NB4 (cell line): ENCODE measurements at places on chromosomes 3 and 15.

DNA sequence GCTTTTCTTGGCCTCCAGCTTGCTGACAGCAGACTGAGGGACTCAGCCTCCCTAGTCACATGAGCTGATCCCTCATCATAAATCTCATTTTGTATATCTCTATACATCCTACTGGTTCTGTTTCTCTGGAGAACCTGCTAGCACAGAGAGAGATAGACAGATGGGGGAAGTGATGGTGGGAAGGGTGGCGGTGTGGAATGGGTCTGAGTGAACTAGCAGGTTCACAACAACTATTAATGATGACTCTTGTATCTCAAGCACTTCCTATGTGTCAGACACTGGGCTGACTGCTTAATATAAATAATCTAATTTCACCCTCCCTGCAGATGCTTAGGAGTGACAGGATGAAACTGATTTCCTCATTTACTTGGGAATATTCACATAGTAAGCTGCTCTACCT, 106.9 kb upstream of the TLE3 start:
- DNase-seq: no peak

DNA sequence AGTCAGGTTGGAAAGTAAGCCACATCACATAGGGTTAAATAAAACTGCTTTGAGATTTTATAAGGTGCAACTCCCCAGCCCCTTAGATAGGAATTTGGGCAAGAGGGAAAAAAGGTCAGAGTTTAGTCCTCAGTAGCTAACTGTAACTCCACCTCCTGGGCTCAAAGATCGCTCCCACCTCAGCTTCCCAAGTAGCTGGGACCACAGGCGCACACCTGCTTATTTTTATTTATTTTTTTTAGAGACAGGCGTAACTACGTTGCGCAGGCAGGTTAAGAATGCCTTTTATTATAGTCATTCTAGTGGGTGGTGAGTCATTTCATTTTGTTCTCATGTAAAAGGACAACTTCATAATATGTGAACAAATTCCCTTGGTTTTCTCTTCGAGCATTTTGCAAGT, 14.7 kb downstream of the TM2D3 start:
- no peak for DNase-seq

GRCh38 chr3:11774296-11774877, 72.3 kb downstream of the TAMM41 start:
- peak; percentile 43 for DNase-seq

GRCh38 chr15:63490345-63491034, 13.9 kb upstream of the USP3 start:
- peak; percentile 89 for DNase-seq

DNA sequence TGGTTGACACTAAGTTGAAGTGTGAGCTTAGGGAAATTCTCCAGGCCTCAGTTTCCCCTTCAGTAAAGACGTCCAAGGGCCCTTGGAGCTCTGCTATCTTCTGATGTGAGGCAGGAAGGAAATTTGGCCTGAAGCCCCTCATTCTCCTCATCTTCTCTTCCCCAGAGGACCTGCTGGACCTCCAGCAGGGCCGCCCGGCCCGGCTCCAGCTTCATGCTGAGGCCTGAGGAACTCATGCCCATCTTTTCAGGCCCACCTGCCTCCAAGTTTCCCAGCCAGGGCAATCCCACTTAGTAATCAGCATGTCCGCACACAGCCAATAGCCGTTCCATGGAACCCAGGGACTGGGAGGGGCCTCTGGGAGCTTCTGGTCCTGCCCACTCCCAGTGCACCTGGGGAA, 4.0 kb downstream of the LRRC15 start:
- no peak for DNase-seq

- DNase-seq: no peak
Measured at GRCh38 chr3:43017004-43017403, 37.9 kb downstream of the GASK1A start.

DNA sequence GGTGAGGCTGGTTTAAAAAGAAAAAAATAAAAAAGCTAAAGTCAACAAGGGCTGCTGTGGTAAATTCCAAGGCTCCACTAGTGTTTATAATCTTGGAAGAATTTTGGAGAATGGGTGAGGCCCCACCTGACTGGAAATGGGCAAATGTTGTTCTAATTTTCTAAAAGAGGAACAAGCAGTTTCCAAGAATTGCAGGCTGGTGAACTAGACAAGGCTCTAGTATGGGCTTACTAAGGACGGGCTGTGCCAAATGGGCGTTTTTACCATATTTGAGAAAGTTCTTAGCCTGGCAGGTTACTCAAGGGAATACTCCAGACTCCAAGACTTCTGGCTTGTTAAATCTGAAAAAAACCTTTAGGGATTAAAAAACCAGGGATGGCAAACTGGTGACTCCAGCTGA, 67.0 kb upstream of the ABHD2 start:
- no peak for DNase-seq

GRCh38 chr15:74616366-74616939, 817 bp downstream of the CLK3 start:
- DNase-seq: peak; percentile 77

DNA sequence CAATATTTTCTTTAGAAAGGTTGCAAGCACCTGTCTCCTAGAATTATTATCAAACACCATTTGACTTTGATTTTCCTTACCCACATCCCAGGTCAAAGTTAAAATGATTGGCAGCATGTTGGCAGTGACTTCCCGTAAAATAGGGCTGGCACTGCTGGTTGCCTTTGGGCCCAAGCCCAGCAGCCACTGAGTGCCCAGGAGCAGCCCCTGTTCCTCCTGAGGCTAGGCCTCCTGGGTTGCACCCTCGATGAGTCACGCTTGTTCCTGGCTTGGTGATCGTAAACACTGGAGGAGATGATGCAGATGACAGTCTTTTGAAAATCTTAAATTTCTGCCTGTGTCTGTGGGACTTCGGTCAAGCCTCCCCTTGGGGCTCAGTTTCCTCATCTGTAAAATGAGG, 290.0 kb downstream of the TLE3 start:
- peak; percentile 77 for DNase-seq

GRCh38 chr15:42504631-42505030, 9.2 kb downstream of the SNAP23 start:
- DNase-seq: no peak

DNA sequence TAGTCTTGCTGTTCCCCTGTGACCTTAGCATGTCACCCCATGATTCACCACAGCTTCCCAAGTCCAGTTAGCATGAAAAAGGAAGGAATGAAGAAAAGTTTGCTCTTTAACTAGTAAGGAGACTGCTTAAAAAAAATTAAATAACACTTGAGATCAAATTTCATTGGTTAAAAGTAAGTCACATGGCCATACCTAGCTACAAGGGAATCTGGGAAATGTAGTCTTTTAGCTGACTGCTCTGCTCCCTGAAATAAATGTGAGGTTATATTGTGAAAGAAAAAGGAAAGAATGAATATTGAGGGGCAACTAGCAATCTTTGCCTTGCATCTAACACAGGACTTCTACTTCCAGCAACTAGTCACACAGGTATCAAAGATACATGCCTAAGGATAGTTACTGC, 84.7 kb upstream of the LRRN1 start:
- no peak for DNase-seq

DNA sequence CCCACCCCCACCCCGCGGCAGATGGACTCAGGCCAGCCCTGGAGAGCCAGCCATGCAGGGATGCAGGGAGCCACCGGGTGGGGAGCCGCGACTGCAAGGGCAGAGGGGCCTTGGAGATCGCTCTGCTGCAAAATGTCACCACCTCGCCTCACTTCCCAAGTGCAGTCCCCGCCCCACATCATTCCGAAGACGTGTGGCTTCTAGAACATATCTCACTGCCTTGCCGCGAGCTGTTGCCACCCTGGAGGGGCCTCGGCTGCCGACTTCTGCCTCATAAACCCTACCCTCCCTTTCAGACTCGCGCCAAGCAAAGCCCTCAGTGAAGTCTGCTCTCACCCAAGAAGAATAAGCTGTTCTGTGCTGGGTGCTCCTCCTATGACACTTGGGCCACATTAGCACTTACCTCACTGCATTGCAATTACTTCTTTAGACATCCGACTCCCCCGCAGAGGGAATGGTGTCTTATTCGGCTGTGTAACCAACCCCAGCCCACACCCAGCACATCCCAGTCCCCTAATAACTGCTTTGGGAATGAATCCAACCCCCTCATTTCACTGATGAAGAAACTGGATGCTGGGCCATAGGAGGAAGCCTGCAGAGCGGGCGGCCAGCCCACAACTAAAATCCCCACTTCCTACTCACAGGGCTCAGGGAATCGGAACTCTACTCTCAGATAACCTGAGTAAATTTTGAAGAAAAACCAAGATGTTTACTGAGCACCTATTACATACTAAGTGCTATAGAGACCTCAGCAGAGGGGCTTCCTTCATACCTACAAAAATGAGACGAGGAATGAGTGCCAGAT, 8.6 kb downstream of the TLE3 start:
- no peak for DNase-seq

DNA sequence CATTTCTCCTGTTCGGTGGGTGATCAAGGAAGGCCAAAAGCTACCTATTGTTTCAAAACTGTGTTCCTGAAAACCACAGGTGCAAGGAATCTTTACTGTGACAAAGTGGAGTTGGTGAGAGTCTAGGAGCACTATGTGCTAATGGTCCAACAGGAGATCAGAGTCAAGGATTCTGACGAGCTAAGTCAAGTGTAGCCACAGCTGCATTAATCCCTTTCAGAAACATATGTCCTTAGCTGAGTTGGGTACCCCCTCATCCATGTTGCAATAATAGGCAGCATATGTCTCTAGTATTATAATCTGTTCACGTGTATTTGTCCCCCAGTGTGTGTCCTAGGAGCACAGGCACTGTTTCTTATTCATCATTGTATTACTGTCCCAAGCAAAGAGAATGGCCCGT, 1.7 kb downstream of the VPS39 start:
- no peak for DNase-seq

- no peak for DNase-seq
Measured at GRCh38 chr15:96335411-96336024, 5.0 kb downstream of the NR2F2 start.

GRCh38 chr3:130757611-130758150, 11.1 kb upstream of the PIK3R4 start:
- no peak for DNase-seq

GRCh38 chr15:75142499-75142898, 59.2 kb upstream of the C15orf39 start:
- no peak for DNase-seq

DNA sequence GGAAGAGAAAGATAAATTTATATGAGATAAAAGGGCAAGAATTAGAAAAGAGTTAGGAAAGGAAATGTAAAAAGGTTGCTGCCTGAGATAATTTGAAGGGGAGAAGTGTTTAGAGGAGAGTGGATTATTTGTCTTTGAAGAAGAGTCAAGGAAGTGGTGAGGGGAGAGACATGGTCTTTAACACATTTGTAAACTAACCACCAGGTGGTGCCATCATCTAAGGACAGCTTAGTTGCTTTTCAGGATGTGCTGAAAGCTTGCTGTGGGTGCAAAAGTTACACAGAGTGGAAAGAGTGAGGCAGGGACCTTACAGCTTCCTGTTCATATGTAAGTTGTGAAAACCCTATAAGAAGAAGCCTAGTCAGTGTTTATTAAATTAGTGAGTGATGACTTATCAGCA, 114.1 kb upstream of the DNAJC19 start:
- DNase-seq: peak; percentile 56

- DNase-seq: no peak
Measured at GRCh38 chr3:47715928-47716327, 65.8 kb downstream of the SMARCC1 start.

- no peak for DNase-seq
Measured at GRCh38 chr3:15345608-15346137, 13.3 kb upstream of the SH3BP5 start.

GRCh38 chr3:141529717-141530414, 43.0 kb downstream of the RASA2 start:
- peak; percentile 62 for DNase-seq

GRCh38 chr3:190070622-190071347, 49.9 kb downstream of the P3H2 start:
- no peak for DNase-seq

GRCh38 chr15:71575474-71576045, 234.8 kb upstream of the NR2E3 start:
- DNase-seq: peak; percentile 8

- DNase-seq: no peak
Measured at GRCh38 chr3:42094128-42094527, 3.0 kb downstream of the TRAK1 start.
